ENCODE measurements at places on chromosomes 2 and 18.

DNA sequence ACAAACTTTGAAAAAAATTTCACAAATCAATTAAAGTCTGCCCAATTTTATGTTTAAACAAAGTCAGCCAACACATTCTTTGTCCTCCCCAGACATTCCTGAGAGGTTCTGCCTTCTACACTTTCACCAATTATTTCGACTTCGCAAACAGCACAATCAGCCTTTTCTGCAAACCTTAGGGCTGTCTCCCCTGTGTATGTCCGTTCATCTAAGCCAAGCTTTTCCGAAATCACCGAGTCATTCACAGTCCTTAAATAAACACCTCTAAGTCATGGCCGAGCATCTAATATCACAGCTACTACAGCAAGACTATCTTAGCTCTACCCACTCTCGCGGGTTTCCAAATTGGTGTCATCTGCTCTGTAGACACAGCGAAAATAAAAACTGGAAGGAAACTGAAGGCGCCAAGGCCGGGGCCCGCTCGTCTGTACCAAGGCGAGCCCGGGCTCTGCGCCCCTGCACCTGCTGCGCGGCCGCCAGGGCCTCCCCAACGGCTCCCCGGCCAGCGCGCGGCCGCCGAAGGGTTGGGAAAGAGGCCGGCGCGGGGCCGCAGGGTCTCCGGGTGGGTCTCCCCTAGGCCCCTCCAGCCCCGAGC, 730 bp downstream of the ODC1 start:
- peak; percentile 79 for DNase-seq

DNA sequence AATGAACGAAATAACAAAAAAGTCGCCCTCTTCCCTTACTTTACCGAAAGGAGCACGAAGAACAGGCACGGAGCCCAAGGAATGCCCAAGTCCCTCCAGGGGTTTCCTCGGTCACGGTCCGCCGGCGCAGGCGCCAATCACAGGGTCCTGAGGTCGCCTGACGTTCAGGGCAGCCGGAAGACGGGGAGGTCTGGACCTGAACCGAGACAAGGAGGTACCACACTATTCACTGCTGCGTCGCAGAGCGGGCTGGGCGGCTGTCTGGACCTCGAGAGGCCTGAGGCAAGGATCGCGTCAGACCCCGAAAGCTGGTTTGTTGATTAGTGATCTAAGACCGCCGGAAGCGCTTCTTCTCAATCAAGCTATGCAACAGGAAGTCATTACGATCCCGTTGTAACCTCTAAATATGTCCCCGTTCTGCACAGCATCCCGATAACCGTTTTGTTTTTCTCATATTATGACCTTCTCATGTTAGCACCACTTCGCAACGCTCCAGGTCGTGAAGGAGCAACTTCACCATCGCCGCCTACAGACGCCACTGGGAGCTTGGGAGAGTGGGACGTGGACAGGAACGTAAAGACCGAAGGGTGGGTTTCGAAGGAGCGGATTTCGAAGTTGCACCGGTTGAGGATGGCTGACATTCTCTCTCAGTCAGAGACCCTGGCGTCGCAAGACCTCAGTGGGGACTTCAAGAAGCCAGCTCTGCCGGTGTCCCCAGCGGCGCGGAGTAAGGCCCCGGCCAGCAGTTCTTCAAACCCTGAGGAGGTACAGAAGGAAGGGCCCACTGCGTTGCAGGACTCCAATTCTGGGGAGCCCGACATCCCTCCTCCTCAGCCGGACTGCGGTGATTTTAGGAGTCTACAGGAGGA, at the start of the genes SLC4A1AP and SUPT7L:
SLC4A1AP (plus strand) TSS at position 605 of the 869 bp plus-strand sequence; CDS start at position 631, 26 bp downstream.
SUPT7L (minus strand) TSS at position 330 of the 869 bp plus-strand sequence. CDS start 1,422 bp downstream, outside the sequence.
- DNase-seq: peak; percentile 83

GRCh38 chr2:64331849-64332699, 121.9 kb upstream of the LGALSL start:
- no peak for DNase-seq

GRCh38 chr2:152236191-152236925, 60.8 kb upstream of the STAM2 start:
- no peak for DNase-seq

DNA sequence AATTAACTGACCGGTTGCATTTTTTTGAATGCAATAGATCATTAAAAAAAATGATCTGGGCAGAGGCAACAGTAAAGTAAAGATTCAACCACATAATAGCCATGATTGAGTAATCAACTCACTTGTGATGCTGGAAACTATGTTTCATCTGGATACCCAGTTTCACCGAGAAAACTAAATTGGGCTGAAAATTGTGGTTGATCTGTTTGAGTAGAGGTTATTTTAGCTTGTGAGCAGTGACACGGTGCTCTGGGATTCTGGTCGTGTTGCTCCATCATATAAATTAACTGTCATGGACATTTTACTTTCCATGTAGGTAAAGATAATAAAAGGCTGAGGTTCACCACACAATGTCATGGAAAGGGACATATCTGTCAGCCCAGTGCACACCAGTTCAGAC, 58.7 kb downstream of the CD226 start:
- no peak for DNase-seq

DNA sequence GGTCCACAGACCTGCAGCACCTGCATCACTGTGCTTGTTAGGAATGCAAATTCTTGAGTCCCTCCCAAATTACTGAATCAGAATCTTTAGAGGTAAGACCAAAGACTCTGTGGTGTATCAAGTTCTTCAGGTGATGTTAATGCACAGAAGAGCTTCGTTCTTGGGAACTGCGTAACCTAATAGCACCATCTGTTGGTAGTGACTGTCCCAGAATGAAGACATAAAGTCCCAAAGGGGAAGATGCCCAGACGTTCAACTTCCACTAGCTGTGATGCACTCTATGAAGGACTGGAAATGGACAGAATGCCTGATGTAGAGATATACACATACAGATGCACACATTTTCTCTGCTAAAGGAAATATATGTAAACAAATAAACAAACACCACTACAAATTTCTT, 576.0 kb downstream of the LRP1B start:
- peak; percentile 58 for DNase-seq

- DNase-seq: no peak
These were observed 336.5 kb upstream of the TFPI start for GRCh38 chr2:187890690-187891089.

DNA sequence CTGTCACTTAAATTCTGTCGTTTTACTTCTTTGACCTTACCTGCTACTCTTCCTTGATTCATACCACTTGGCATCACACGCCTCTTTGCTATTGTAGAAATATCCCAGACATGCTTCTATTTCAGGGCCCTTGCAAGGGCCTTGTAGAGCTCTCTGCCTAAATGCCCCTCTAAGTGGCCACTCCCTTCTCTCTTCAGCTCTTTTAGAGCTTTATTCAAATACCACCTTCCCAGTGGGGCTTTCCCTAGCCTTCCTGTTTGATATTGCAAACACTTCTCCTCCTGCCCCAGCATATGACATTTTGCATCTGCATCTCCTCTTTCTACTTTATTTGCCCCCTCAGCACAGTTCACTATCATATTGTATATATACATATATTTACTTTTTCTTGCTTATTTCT, 54.0 kb downstream of the PELI1 start:
- DNase-seq: no peak

GRCh38 chr2:231425811-231426703, 30.5 kb downstream of the B3GNT7 start:
- no peak for DNase-seq

DNA sequence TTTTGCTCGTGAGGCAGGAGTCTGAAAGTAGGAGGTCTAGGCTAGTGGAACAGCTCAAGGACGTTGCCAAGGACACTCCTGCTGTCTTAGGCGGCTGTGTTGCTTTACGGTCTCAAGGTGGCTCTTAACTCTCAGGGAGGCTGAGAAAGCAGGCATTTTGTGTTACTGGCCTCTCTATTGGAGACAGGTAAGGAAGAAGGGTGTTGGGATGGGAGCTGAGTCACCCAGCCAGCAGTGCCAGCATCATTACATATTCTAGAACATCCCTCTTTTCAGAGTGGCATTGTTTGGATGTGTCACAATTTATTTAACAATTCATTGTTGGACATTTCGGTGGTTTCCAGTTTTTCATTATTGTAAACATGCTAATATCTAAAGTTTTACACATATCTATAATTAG, 30.8 kb upstream of the TMEM214 start:
- peak; percentile 55 for DNase-seq

GRCh38 chr2:202337151-202337550, 39.0 kb upstream of the BMPR2 start:
- no peak for DNase-seq

DNA sequence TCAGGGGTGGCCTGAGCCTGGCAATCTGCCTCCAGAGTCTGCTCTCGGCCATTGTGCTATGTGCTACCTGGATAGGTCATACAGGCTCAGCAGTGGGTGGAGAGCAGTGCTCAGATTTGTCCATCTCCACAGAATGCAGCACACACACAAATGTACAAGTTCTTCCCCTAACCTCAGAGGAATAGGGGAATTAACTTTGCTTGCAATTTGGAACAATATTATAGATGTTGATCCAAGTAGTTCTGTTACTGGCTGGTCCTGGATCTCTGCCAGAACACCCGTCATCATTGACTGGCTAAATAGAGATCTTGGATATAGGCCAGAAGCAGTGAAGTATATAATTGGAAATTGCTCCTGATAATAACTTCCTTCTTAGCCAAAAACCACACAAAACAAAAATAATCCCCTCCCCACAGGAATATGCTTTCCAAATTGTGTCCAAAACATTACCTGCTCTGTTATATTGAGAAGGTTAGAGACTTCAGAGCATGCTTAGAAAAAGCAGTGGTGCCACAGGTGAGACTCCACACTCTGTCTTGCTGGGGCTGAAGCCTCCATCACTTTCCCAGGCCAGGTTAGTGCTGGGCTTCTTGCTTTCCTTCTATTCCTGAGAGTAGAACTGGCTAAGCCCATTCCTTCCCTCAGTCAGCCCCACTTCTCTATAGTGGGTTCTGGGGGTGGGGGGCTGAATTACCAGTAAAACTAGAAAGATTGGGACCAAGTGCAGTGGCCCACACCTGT, 38.8 kb downstream of the NCAPH start:
- peak; percentile 48 for DNase-seq

DNA sequence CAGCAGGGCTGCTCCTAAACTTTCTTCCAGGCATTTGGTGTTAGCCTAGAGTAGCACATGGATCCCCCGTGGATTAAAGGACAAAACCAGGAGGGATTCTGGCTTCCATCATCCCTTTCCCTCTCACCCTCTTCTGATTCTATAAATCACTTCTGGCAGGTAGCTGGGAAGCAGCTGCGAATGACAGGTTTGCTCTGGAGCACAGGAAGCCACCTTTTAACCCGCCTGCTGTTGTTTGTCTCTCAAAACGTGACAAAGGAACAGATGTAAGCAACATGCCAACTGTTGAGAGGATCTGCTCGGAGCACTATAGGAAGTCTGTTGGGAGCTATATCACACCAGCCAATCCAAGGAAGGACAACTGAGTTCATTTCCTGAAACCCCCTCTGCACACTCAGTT, 101.9 kb downstream of the ACTR2 start:
- no peak for DNase-seq

GRCh38 chr2:208407667-208408066, 1.1 kb downstream of the PTH2R start:
- no peak for DNase-seq

GRCh38 chr2:227772197-227772661, 26.5 kb downstream of the SCYGR8 start:
- no peak for DNase-seq

GRCh38 chr2:62208074-62208757, 12.3 kb downstream of the B3GNT2 start:
- no peak for DNase-seq

- DNase-seq: no peak
These were observed 893.8 kb upstream of the CELF4 start for GRCh38 chr18:38459131-38459994.

- DNase-seq: no peak
These were observed 34.0 kb downstream of the FHOD3 start for GRCh38 chr18:36331521-36331971.

DNA sequence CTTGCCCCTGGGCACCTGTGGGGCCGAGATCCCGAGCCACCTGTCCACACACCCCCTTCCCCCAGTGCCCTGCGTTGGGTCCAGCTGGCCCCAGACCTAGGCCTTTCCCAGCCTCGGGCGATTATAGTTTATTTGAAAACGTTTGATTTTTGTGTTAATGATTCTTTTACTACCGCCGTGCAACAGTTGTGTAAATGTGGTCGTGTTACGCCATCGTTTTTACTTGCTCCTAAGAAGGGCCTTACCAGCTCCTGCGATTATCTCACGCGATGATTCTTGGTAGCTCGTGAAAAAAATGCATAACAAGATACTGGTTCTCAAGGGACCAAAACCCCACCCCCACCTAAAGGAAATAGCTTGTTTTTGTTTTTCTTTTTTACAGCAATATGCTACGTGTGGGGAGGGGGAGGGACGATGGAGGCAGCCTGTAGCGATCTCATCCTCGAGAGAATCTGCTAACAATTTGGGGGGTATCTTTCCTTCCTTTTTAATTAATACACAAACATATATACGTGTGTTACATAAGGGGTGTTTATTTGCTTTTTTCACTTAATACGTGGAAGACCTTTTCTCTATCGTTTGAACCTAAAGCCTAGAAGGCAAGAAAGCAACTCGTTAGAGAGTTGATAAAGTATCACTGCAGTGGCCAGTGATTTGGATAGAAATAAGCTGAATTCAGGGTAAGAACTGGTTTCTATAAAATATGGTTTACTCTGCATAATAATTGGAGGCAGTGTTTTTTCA, 1.0 kb downstream of the ZDBF2 start:
- DNase-seq: no peak

DNA sequence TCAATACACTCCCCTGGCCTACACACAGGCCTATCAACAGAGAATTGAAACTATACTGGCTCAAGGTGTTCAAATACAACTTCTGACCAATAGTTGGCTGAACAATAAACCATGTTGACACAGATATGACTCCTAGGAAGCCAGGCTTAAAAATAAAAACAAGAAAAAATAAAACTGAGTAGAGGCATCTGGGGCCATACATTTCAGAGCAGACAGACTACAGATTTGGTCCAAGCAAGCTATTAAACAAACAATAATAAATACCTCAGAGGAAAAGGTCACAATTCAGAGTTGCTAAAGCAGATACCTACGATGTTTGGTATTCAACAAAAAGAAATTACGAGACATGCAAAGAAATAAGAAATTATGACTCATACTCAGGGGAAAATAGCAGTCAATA, 132.8 kb upstream of the ACVR2A start:
- DNase-seq: no peak

DNA sequence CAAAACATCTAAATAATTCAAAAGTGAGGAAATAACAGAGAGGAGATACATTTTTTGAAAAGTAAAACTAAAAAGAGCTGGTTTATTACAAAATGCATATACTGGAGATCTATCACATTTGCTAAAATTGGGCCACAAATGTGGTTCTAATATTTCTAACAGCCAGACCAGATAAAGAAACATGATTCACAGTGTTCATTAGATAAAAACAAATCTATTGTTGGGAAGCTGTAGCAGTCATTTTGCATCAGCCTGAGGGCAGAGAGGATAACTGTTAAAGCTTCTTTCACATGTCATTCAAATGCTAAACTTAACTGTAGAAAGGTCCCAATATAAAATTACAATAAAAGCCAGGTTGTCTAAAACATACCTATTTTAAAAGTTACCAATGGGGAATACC, 148.3 kb downstream of the GULP1 start:
- no peak for DNase-seq

All from suppressor macrophage treated with lipopolysaccharide for 1 hour (primary cell).